ENCODE measurements at places on chromosomes 2 and 18.
A peak's percentile ranks its signal among the peaks of the same experiment; 100 is the strongest.

DNA sequence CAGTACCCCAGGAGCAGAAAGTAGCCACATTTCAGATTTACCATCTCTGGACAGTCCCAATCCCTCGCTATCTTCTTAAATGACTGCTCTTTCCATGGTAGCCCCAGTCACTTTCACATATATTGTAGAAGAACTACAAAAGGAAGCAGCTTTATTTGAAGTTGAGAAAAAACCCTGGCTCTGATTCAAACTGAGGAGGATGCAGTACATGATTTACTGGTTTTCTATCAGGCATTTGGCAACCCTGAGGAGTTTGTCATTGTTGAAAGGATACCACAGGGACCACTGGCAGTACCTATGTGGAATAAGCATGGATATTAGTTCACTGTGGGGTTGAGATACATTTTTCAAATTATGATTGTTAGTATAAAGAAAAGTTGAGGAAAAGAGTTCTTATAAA is 640.9 kb upstream of the SETBP1 start:
- no peaks in the 10 kb centered on the region for H3K4me1 ChIP-seq
- no peak overlapping the region for H3K4me3 ChIP-seq
- DNase-seq = no peak

DNA sequence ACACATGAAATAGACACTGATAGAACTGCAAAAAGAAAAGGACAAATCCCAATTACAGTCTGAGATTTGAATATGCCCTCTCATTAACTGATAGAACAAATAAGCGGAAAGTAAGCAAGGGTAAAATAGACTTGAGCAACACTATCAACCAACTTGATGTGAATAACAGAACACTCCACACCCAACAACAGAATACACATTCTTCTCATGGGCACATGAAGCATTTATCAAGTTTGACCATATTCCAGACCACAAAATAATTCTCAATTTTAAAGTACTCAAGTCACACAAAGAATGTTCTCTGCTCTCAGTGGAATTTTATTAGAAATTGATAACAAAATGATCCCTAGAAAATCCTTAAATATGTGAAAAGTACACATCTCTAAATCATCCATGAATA is 19.0 kb downstream of the ETAA1 start:
- H3K36me3 ChIP-seq = peaks cover 6% of the 10 kb centered on the region
- H3K4me3 ChIP-seq = no peak overlapping the region
- no peak overlapping the region for H3K27ac ChIP-seq
- H3K27me3 ChIP-seq = no peaks in the 10 kb centered on the region
- no peaks in the 10 kb centered on the region for H3K4me1 ChIP-seq

DNA sequence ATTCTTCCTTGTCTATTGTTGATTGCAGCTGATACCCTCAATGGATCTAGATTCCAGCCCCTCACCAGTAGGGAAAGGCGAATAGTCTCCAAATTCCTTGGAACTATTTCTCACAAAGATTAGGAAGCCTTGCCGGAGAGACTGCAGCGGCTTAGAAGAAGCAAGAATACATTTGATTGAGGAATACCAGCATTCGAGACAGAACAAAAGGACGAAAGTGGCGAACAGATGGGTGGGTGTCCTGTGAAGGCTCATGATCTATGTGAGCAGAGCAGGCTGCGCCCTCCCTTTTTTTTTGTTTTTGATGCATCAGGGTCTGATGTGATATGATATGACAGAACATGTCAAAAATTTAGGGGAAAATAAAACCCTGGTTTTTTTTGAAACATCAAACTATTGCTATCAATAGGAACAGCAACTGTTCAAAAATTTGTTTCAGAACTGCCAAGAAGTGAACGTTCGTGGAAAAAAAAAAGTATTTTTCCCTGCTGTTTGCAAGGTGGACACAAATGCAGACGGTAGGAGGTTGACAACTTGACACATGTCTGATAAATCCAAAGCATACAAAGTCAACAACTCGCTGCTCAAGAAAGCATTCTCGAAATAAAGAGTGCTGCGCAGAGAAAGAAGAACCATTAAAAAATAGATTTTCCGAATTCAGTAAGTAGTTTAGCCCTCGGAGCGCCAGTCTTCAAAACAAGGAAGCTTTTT is 49.1 kb downstream of the PTGR3 start:
- H3K36me3 ChIP-seq = no peaks in the 10 kb centered on the region
- no peak overlapping the region for H3K27ac ChIP-seq
- no peak for DNase-seq
- H3K27me3 ChIP-seq = peaks cover 5% of the 10 kb centered on the region
- H3K4me1 ChIP-seq = peaks cover 4% of the 10 kb centered on the region

DNA sequence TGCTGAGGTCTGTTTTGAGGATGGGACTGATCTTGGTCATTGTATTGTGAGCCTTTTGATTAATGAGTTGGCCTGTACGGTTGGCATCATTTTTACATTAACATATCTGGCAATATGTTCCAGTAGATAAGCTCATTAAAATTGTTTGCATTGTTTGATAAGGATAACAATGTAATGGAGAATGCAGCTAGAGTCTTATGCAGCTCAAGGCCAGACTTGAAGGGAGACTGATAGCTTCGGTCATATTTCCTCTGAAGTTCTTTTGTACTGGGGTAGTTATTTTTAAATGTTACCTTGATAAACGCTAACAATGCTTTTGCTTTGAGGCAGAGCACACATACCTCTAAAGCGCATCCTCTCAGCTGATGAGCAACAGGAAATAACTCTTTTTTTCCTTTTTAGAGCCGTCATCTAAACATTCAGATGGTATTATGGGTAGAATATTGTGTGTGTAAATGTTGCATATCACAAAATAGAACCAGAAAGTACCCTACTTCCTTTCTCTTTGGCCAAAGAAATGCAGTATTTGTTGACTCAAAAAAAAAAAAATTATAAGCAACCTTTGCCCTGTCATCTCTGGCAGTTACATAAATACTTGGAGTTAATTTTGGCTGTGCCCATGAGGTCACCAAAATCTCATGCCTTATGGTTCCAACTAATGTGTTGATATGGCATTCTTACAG is 1.3 kb downstream of the MAPRE2 start:
- peak; percentile 59 for DNase-seq
- H3K4me3 ChIP-seq = peak overlapping the region; percentile 81
- no peaks in the 10 kb centered on the region for H3K36me3 ChIP-seq
- H3K4me1 ChIP-seq = peaks cover 87% of the 10 kb centered on the region
- H3K27me3 ChIP-seq = no peaks in the 10 kb centered on the region

GRCh38 chr2:162435676-162436075 is 91.7 kb downstream of the GCA start:
- no peaks in the 10 kb centered on the region for H3K36me3 ChIP-seq
- no peak overlapping the region for H3K4me3 ChIP-seq
- no peaks in the 10 kb centered on the region for H3K4me1 ChIP-seq
- DNase-seq = no peak
- H3K27me3 ChIP-seq = no peaks in the 10 kb centered on the region

GRCh38 chr18:36297417-36298125 is at the start of gene FHOD3:
FHOD3 (plus strand) TSS chr18:36297713; CDS start chr18:36297836, 123 bp downstream.
- peaks cover 31% of the 10 kb centered on the region for H3K4me1 ChIP-seq
- no peaks in the 10 kb centered on the region for H3K27me3 ChIP-seq
- peak within 1 kb of the TSS; percentile 65 for H3K4me3 ChIP-seq
- peak; percentile 54 for DNase-seq
- H3K27ac ChIP-seq = peak within 1 kb of the TSS; percentile 69

- DNase-seq = no peak
- no peaks in the 10 kb centered on the region for H3K36me3 ChIP-seq
- H3K4me3 ChIP-seq = no peak overlapping the region
- H3K27me3 ChIP-seq = no peaks in the 10 kb centered on the region
- peaks cover 6% of the 10 kb centered on the region for H3K4me1 ChIP-seq
Observed at GRCh38 chr2:106201661-106202060, 7.6 kb upstream of the UXS1 start.

DNA sequence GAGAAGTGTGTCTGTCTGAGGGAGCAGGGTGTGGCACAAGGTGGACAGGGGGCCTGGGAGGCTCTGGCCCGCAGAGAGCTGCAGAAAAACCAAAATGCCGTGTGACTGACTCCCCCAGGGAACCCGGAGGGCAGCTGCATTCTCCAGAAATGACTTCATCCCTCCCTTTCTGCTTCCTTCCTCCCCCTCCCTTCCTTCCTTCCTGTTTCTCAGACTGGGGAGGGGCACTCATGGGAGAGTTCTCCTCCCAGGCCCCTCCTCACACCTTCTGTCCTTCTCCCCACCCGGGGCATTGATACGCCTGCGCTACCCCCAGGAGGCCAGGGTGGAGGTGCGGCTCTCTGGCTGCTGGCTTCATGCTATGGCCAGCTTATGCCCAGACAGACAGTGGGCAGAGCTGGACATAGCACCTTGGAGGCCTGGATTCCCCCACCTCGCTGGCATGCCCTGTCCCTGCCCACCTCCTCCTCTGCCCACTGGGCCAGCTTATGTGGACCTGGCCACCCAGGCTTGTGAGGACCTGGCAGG is 8.2 kb upstream of the GPR17 start:
- peak overlapping the region; percentile 76 for H3K27ac ChIP-seq
- H3K27me3 ChIP-seq = no peaks in the 10 kb centered on the region
- H3K4me1 ChIP-seq = peaks cover 75% of the 10 kb centered on the region

DNA sequence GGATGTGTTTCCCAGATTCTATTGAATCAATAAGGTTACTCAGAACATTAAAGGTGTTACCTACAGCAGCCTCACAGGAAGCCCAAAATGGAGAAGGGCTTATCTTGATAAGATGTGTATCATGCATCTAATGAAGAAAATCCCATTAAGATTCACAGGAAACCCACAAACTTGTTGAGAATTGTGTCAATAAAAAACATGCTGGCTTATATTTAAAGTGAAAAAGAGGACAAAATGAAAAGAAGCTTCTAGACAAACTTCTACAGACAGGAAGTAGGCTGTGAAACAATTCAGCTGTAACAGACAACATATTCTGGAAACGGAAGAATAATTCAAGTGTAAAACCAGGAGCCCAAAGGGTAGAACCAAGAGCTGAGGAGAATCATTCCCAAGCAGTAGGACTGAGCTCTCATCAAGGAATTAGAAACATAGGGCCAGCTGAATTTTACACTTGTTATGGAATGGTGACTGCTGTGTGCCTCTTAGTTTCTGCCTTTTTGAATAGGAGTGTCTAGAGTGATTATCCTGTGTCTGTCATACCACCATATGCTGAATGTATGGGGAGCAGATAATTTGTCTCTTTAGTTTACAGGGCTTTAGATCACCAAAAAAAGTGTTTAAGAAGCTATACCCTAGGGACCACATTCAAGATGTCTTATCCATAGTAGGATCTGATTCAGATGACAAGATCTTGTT is 9.6 kb downstream of the IMMT start:
- H3K4me1 ChIP-seq = peaks cover 79% of the 10 kb centered on the region
- no peaks in the 10 kb centered on the region for H3K27me3 ChIP-seq
- no peak overlapping the region for H3K4me3 ChIP-seq

DNA sequence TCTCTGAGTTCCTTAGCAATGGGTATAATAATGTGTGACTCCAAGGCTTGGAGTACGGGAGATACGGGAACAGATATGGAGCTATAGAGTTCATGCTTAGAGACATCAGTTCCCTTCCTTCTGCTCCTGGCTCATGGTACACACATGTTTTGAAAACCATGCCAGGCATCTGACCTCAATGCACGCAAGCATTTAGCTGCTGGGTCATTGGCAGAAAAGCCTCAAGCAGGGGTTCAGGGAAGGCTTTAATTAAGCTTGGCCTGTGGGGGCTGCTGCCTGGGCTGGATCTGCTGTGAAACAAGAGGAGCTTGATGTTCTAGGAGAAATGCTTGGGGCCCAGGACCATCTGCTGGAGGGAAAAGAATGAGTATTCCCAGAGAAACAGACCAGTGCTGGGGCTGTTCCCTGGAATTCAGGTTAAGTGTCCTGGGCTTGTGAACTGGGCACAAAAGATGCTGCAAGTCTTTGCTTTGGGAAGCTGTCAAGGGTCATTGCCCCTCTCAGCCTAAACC is 3.2 kb downstream of the ALLC start:
- DNase-seq = no peak
- H3K4me3 ChIP-seq = no peak overlapping the region
- no peak overlapping the region for H3K27ac ChIP-seq
- peaks cover 3% of the 10 kb centered on the region for H3K27me3 ChIP-seq
- no peaks in the 10 kb centered on the region for H3K36me3 ChIP-seq

- H3K4me1 ChIP-seq = peaks cover 46% of the 10 kb centered on the region
- H3K36me3 ChIP-seq = no peaks in the 10 kb centered on the region
- H3K27ac ChIP-seq = peak overlapping the region; percentile 93
- peak; percentile 72 for DNase-seq
Observed at GRCh38 chr2:189581354-189582139, 961 bp upstream of the SLC40A1 start.

DNA sequence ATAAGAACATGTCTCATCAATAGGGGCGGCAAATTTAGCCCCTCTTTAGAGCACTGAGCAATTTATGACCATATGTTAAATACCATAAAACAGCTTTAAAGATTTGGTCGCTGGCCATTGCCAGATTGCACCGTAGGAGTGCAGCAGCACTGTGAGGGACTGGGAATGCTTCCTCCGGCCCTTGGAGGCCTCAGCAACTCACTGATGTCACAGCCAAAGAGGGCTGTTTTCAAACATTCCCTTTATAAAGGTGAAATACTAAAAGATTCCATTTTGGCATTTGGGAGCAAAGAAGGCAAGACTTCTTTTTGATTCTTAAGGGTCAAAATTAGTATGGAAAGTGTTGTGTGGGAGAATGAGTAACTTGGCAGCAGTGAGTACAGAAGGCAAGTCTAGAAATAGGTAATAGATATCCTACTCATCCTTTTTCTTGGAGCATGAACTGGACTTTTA is 63.7 kb downstream of the BABAM2 start:
- H3K4me1 ChIP-seq = peaks cover 51% of the 10 kb centered on the region
- H3K36me3 ChIP-seq = no peaks in the 10 kb centered on the region
- no peak for DNase-seq
- peak overlapping the region; percentile 64 for H3K27ac ChIP-seq
- no peaks in the 10 kb centered on the region for H3K27me3 ChIP-seq

DNA sequence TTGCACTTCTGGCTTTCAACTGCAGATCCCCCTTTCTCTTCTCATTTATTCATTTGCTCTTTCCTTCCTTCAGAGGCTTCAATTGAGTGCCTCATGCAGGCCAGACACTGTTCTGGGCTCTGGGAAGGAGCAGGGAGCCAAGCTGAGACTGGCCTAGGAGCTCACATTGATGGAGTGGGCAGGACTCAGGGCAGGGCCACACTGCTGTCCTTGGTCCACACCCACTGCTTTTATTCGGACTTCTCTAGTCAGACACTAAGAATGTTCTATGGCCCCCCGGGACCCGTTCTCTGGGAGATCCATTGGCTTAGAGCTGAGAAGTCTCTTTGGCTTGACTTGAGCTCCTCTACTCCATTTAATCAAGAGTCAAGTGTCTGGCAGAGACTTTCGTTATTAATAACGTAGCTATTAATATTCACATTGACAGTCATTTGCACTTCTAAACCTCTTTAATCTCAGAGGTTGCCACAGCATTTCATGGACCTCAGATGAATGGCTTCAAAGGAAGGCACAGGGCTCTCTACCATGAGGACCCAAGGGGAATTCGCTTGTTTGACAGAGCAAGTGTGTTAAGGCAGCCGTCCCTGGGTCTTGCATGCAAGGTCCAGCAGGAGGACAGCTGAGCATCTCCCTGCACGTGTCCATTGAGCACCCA is 20.1 kb downstream of the SH3RF3 start:
- no peak for DNase-seq
- H3K4me3 ChIP-seq = no peak overlapping the region

GRCh38 chr2:237085248-237086221 is at the start of gene COPS8:
COPS8 (plus strand) TSS chr2:237085889; CDS start chr2:237085965, 76 bp downstream.
- H3K4me3 ChIP-seq = peak within 1 kb of the TSS; percentile 89
- peaks cover 41% of the 10 kb centered on the region for H3K4me1 ChIP-seq
- DNase-seq = peak; percentile 99
- peaks cover 24% of the 10 kb centered on the region for H3K36me3 ChIP-seq
- H3K27me3 ChIP-seq = no peaks in the 10 kb centered on the region

GRCh38 chr2:72138921-72139381 is 8.7 kb downstream of the CYP26B1 start:
- H3K36me3 ChIP-seq = no peaks in the 10 kb centered on the region
- H3K27ac ChIP-seq = no peak overlapping the region
- H3K27me3 ChIP-seq = peaks cover 11% of the 10 kb centered on the region
- no peak for DNase-seq
- H3K4me1 ChIP-seq = peaks cover 32% of the 10 kb centered on the region

GRCh38 chr2:126971162-126971480 is 72.4 kb downstream of the TEX51 start:
- H3K27ac ChIP-seq = no peak overlapping the region
- H3K4me1 ChIP-seq = peaks cover 14% of the 10 kb centered on the region
- H3K4me3 ChIP-seq = no peak overlapping the region

All from stomach (tissue), 19 donors.